NAMALWA (cell line): ENCODE measurements at places on chromosomes 12 and 14.

DNA sequence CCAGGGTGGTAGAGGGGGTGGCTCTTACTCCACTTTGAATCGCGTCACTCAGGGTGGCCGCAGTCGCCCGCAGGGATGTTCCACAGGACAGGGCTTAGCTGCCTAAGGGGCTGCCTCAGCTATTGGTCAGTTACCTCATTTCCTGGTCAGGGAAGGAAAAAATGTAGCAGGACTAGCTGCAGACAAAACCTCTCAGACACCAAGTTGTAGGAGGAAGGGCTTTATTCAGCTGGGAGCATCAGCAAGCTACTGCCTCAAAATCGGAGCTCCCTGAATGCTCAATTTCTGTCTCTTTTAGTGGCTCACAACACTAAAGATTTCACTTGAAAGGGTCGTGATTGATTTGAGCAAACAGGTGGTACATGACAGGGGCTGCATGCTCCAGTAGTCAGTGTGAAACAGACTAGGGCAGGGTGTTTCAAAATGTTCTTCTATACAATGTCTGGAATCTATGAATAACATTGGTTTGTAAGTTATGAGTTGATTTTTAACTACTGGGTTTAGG is 6.4 kb upstream of the CLEC6A start:
- DNase-seq, result peak; percentile 7

- DNase-seq, result no peak
Measured at GRCh38 chr14:60215127-60215444, 33.9 kb upstream of the PPM1A start.

DNA sequence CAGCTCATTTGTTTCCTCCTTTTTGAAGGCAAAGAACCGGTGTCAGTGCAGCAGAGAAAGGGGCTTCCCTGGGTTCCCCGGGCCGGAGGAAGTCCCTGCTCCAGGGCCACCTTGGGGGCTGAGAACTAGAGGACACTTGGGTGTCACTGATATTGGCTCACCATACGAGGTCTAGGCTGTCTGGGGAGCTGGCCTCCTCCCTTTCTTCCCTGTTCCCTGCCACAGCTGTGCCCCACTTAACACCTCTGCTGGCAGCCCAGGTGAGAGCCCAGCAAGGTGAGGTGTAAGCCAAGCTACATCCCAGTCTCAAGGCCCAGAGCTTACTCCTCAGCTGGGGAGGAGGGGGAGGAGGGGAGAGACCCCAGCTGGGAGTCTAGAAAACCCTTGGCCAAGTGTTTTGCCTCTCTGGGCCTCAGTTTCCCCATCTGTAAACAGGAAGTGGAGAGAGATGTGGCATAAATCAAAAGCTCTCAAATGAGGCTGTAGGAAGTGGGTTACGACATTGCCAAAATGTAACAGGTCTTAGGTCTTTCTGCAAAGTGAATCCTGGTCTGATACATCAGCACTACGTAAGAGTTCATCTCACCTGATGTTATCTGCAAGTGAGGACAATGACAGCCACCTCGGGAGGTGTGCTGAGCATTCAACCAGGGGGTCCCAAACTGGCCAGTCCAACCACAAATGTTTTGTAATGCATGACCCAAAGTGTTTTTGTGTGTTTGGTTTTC is 25.5 kb downstream of the RASAL1 start:
- no peak for DNase-seq

DNA sequence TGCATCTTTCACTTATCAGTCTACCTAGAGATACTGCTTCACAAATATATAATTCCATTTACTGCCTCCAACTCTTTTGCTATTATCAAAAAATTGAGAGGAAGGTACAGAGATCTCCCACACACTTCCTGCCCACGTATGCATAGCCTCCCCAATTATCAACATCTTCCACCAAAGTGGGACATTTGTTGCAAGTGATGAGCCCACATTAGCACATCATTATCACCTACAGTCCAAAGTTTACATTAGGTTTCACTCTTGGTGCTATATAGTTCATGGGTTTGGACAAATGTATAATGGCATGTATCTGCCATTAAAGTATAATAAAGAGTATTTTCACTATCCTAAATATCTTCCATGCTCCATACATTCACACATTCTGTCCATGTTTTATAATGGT is 66.3 kb downstream of the SLC2A13 start:
- DNase-seq, result no peak

DNA sequence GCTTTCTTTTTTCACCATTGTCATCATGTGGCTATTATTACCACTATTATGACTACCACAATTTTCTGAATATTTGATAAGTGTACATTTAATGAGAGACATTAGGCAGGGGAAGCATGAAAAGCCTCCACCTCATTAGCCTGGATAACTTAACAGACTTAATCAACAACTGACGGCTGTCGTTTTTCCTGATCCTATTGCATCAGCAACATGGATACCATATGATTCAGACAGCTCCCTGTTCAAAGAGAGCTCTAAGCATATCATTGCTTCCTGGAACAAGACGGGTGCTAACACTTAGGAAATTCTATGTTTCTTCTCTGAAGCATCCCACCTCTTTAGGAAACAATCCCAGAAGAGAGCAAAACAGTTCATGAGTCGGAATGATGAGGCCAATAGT is 765.2 kb downstream of the NOVA1 start:
- no peak for DNase-seq

DNA sequence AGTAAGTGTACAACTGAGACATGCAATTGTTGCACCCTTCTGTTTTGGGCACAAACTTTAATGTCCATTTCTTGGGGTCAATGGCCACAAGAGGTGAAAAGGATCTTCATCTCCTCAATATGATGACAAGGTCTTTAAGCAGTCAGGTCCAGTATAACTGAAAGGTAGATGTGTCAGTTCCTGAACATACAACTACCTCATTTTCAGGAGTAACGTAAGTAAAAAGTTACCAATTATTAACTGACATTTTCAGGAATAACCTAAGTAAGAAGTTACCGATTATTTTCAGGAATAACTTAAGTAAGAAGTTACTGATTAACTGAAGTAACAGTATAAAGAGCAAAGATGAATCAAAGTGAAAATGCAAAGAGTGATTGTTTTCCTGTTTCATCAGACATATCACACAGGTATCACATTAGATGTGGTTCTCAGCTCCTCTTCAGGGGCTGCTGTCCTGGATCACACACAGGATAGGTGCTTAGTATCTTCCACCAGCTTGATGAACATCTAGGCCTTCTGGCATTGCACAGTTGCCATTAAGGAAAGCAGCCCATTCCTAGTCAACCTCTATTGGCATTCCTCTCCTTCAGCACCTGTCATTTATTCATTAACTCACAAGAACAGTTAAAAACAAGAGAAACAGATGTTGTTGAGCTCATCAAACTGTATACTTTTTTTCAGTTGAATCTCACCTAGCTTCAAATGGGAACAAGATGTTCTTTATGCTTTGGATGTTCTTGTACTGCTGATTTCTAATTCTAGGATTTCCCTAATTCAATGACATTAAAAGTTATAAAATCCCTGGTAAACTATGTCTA is 200.0 kb downstream of the FOXG1 start:
- no peak for DNase-seq

DNA sequence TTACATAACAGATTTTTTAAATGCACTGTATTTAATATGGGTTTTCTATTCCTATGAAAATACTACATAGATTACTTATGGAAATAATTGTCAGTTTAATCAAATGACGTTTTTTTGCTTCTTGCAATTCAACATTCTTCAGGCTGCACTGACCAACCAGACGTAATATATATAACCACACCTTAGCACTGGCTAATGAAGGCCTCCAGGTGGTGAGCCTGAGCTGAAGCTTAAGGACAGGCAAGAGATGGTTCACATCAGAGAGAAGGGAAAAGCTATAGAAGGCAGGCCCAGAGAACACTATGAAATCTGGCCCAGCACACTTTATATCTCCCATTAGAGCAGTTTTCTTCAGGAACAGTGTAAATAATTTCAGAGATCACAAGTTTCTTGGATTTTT is 2.8 kb upstream of the MDGA2 start:
- no peak for DNase-seq

DNA sequence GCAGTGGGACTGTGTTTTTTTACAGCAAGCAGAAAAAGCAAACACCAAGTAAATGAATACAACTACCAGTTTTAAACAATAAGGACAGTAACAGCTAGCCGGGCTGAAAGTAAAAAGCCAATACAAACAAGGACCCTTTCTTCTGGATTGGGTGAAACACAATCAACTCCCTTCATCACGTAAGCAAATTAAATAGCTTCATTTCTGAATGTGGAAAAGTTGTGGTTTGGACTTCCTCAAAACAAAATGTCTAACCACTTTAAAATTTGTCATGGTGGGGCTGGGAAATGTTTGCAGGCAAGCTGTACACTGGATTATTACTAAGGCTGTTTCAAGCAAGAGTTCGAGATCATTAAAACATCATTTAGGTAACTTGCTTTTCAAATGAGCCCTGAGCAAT is 47.4 kb downstream of the TCHP start:
- DNase-seq, result no peak

DNA sequence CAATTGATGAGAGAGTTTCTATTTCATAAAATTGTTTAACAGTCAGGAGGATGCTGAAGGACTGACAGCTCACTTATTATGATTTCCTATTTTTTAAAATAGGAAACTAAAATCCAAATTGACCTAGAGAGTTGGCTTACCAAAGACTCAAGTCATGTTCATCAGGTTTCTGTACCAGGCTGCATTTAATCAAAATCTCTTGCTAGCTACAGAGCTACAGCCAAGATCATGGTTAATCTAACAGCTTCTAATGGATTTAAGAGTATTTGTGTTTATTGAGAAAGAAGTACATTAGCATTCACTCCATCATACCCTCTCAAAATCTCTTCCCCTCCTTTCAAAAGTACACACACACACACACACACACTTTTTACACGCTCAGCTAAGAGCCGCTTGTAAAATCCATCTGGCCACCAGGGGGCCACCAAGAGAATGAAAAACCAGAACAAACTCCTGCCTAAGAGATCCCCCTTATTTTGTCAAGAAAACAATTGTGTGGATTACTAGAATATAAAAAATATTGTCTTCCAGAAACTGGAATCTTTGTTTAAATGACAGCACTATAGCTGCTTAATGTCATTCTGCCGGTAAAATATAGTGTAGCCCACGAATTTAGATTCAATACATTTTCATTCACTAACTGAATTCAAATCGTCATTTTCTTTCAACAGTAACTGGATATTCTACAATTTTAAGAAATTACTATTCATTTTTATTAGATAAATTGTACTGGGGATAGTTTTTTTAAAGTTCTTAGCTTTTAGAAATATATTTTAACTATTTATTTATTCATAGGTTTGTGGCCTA is 334.0 kb downstream of the BTG1 start:
- DNase-seq, result peak; percentile 76

DNA sequence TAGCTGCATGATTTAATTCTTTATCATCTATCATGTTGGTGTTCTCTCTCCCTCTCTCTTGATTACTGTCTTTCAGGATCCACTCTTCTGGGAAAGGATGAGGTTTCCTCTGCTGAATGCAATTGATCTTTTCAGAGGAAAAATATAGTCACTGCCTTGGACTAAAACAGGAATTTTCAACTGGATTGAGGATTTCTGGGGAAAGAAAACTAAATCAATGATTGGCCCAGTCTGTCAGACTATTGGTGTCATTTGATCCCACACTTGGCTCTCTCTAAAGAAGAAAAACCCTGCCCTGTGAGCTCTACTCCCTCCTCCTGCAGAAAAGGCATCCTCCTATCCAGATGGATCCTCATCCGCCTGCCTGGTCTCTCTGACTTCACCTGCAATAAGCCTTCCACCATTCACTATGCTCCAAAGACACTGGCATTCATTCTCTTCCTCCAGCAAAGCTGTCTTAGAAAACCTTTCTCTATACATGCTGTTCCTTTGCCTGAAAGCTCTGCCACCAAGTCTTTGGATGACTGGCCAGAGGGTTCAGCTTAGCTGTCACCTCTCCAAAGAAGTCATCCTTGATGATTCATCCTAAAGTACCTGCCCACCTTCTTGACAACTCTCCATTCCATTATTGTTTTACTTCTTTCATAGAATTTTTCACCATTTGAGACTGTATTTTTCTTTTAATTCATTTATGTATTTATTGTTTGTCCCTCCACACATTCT is 127.7 kb upstream of the CAND1 start:
- no peak for DNase-seq

DNA sequence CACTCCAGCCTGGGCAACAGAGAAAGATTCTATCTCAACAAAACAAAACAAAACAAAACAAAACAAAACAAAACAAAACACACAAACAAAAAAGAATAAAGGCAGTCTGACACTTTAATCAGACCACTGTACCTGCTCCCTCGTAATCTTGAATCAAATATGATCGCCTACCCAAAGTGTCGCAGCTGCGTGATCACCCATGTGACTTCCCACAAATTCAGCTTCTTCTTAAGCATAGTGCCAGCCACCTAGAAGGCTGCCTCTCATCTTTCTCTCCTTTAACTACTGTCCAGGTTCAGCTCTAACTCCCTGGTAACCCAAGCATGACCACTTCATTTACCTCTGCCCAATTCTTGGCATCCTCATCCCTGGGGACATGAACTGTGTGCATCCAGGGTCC is 37.4 kb downstream of the FMNL3 start:
- no peak for DNase-seq

- no peak for DNase-seq
Measured at GRCh38 chr14:63875311-63875710, 22.5 kb downstream of the SYNE2 start.

GRCh38 chr12:52662918-52663229 is 10.9 kb upstream of the KRT2 start:
- DNase-seq, result no peak

- no peak for DNase-seq
Measured at GRCh38 chr12:54650409-54650808, 2.2 kb upstream of the DCD start.

DNA sequence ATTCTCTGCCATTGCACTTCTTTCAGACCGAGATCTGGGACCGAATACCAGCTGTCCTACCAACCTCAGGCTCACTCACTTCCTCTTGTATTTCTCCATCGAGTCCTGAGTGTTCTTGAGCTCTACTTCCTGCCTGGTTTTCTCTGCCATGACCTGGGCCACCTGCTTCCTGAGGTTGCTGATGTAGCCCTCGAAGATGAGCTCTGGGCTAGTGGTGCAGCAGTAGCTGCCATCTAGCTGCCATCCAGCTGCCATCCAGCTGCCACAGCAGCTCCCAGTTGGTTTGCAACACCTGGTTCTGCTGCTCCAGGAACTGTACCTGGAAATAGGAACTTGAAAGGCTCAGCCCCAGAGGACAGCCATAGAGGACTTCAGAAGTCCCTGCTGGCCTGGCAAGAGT is 15.0 kb upstream of the KRT73 start:
- peak; percentile 24 for DNase-seq

- DNase-seq, result no peak
Measured at GRCh38 chr14:66701813-66702212, 193.9 kb downstream of the GPHN start.

DNA sequence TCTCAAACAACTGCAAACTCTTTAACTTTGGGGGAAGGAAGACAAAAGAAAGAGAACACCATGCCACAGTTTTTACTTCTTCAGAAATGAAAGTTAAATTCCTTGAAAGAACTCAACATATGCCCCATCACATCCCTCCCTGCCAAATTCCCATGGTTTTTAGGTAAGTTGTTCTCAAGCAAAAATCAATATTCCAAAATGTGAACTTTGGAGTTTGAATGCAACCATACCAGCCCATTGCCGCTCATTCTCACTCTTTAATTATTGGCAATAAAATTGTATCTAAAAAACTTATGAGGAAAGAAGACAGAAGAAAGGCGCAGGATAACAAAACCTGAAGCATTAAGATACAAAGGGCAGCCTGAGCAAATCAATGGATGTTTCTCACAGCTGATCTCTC is 31.8 kb upstream of the CEP83 start:
- DNase-seq, result no peak
